Stimulated activated CD8-positive, alpha-beta memory T cell treated with anti-CD3 and anti-CD28 coated beads, Interleukin-7, amount 100 ng/mL, for 1 hour (primary cell): ENCODE measurements at places on chromosomes 7 and 10.

DNA sequence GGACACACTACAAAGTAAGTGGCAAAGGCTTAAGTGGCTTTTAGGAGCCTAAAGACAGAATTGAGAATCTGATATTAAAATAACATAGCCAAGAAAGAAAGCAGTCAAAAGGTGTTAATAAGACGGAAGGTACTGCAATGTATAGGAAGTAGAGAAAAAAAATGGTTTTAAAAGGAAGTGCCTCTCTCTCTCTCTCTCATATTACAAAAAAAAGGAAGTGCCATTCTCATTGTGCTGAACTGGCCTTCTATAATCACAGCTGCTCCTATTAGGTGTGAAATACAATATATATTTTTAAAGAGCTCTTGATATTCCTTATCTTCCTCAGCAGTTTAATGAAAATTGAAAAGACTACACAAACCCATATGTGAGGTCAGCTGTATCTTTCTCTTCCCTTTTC, 199.4 kb upstream of the NPVF start:
- DNase-seq: no peak

DNA sequence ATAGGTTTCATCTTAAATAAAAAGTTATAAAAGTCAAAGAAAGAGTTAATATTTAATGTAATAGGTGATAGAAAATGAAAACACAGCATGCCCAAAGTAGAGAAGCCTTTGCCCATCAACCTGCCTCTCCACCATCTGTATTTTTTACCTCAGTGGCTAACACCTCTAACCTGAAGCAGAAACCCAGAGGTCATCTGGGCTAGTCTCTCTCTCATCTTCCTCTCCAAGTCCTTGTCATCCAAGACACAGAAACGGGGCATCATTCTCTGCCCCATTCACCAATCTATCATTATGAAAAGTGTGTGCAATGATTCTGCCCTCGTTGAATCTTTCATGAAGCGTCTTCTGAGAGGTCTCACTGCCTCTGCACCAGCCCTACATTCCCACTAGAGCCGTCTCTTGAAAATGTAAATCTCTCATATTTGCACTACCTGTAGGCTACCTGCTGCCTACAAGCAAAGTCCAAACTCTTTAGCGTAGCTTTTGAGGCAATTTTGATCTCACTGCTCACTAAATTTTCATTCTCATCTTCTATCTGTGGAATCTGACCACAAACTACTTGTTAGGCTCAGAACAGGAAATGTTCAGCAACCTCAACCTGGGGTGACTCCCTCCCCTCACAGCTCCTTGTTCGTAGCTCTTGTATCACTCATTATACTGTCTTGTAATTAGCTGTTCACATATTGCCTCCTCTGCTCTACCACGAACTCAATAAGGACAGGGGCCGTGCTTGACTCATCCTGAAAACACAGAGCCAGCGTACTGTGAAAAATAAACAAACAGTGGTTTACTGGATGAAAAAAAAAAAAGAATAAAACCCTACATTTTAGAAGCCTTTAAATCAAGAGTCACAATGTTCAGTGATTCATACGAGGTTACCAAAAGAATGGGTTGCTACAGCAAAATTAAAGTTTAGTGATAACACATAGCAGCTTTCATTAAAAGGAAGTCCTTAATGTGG, 83.1 kb downstream of the CTNNA3 start:
- peak; percentile 3 for DNase-seq

DNA sequence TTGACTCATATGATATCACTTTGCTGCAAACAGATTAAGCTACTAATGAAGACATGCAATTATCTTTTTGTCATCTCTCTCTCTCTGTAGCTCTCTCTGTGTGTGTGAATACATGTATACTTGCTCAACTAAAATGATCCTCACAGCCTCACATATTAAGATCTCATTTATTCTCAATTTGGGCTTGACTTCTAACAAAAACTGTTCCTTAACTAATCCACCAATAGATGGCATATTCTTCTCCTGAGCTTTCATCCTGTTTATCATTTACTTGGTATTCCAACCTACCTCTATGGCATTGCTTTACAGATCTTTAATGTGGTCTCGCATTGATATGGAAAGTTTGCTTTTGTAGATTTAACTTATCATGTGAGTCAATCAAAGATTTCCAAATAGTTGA, 540.4 kb downstream of the CNTNAP2 start:
- DNase-seq: no peak

GRCh38 chr10:34941471-34942357, 126.6 kb upstream of the PARD3 start:
- no peak for DNase-seq

GRCh38 chr7:5752663-5753062, 28.8 kb downstream of the RNF216 start:
- no peak for DNase-seq

DNA sequence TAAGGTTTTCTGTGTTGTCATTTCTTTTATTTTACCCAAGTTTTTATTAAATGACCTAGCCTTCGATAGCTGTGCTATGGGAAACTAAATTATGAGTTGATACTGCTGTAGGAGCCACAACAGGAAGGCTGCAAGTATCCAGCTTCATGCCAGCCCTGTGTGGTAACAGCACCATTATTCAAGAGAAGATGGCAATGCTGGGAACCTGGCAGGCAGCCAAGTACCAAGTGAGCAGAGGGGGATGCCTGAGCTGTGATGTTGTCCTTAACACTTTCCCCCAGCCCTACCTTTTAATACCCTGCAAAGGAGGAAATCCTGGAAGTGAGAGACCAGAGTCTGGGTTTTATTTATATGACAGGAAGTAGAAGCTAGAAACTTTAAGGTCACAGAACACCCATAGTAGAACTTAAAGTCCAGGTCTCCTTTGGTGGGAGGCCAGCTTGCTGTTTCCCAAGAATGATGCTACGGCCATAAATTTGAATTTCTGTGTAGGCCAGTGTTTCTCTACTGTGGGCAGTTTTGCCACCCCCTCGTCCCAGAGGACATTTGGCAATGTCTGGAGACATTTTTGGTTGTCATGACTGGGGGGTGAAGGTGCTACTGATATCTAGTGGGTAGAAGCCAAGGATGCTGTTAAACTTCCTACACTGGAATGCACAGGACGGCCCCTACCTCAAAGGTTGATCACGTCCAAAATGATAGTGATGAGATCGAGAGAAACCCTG, 9.2 kb upstream of the ATXN7L1 start:
- DNase-seq: no peak

- no peak for DNase-seq
These were observed 5.7 kb downstream of the UBE2H start for GRCh38 chr7:129947049-129947448.

GRCh38 chr7:112084520-112084971, 121.7 kb downstream of the DOCK4 start:
- DNase-seq: no peak

GRCh38 chr10:120458432-120458831, 1.4 kb downstream of the PLPP4 start:
- DNase-seq: no peak

GRCh38 chr10:660970-661596, 28.4 kb downstream of the DIP2C start:
- no peak for DNase-seq

DNA sequence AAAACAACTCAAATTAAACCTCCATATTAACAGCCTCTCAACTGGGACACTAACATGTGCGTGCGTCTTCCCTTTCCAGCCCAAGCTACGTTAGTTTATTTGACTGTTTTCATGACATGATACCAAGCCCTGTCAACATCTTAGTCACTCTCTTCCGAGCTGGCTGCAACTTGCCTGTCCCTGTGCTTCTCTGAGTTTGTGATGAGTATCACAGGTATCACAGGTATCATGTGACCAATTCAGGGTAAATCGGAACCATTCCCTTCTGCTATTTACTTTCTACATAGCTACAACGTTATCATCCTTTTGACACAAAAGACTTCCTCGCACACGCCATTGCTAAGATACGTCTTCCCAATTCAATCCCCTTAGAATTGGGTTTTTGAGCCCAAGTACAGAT, 70.2 kb downstream of the CAV1 start:
- no peak for DNase-seq

DNA sequence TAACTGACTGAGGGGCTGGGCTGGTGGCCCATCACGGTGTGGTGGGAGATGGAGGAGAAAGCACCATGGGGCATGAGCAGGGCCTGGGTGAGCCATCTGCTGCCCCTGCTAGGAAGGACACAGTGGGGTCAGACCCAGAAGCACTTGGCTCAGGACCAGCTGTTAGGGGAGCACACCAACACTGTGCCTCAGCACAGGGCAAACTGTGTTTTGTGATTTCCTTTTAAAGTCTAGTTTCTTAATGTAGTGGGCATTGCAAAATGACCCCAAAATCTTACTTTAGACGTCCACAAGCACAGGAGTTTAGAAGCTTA, 41.2 kb downstream of the NCAPG2 start:
- DNase-seq: no peak

GRCh38 chr7:24924375-24924774, 55.6 kb downstream of the OSBPL3 start:
- no peak for DNase-seq
